SW480 (cell line): ENCODE measurements at places on chromosomes 7 and 10.

GRCh38 chr10:123563994-123564393, 102.2 kb upstream of the GPR26 start:
- no peak for DNase-seq

DNA sequence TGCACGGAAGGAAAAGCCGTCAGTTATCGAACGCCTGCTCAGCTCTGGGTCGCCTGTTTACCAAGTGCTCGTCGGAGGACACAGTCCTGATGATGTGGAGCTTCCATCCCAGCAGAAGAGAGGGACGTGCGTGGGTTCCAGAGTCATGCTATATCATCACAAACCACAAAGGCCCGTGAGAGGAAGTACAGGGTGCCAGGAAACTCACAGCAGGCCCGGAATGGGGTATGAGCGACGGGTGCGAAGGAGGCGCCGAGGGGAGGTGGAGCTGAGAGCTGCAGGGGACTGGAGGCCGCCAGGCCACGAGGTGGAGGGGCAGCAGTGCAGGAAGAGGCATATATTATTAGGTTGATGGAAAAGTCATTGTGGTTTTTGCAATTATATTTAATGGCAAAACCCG, 102.5 kb downstream of the ACTR3B start:
- DNase-seq: no peak

DNA sequence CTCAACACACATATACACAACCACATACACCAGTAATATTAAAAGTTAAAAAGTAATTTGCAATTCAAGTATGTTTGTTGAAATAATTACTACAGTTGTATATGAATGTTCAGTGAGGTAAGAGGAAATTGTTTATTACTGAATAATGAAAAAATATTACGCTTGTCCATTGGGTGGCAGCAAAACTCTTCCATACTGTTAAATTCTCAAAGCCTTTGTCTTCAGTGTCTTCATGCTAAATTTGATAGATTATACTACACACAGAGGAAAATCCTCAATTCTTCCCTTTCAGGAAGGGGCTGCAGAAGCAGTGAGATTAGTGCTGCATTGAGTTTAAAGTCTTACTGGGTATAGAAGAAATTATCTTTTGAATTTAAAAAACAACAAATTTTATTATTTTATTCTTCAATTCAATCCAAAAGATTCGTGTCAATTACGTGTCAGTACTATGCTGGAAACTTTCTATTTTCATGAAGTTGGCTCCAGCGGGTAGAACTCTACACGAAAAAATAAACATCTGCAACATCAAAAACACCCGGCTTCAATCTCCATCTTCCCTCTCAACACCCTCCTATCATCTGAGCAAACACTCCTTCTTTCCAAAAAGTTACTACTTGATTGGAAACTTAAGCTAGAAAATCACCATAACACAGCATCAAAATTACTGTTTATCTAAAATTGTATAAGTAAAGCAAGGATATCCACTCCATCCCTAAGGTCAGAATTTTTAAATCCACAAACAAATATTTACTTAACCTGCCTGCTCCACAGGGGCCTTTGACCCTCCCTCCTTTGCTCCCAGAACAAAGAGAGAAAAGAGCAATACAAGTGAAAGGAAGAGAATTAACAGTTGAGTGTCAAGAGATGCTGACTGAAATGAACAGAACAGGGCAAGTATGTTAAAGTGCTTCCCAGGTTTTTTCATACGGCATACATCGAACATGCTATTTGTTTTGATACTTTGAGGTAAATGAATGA, 37.0 kb upstream of the TES start:
- peak; percentile 64 for DNase-seq

DNA sequence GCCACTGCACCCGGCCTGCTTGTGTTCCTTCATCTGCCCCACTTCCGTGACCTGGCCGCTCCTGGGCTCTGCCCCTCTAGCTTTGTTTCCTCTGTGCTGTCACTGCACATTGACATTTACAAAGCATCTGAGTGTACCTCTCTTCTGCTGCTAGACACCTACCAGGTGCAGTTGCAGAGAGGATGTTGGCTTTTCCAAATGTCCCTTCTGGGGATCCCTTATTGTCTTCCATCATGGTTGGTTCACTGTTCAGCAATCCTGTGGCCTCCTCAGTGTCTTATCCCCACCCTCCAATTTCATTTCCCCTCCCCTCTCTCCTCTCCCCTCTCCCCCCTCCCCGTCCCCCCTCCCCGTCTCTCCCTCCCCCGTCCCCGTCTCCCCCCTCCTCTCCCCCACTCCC, 13.8 kb downstream of the VWA2 start:
- DNase-seq: no peak

- DNase-seq: no peak
Measured at GRCh38 chr10:28459453-28460144, 73.3 kb upstream of the WAC start.

GRCh38 chr7:91656541-91657482, 223.7 kb downstream of the MTERF1 start:
- DNase-seq: no peak

GRCh38 chr7:144508702-144509101, 105.2 kb upstream of the NOBOX start:
- DNase-seq: no peak

DNA sequence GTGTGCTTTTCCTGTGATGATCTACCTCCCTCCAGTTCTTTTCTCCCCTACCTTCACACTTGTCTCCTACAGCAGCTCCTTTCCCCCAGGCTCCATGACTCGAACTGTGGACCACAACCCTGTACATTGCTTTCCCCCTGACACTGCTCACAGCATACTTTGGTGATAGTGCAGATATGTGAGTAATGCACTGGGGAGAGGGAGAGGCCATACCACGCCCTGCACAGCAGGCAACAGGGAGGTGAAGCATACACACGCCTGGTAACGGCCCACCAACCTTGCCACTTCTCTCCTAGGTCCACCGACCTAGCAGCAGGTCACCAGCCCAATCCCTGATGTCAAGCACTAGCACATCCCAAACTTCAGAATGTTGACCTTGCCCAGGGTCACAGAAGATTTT, 238.2 kb downstream of the GRID1 start:
- no peak for DNase-seq

DNA sequence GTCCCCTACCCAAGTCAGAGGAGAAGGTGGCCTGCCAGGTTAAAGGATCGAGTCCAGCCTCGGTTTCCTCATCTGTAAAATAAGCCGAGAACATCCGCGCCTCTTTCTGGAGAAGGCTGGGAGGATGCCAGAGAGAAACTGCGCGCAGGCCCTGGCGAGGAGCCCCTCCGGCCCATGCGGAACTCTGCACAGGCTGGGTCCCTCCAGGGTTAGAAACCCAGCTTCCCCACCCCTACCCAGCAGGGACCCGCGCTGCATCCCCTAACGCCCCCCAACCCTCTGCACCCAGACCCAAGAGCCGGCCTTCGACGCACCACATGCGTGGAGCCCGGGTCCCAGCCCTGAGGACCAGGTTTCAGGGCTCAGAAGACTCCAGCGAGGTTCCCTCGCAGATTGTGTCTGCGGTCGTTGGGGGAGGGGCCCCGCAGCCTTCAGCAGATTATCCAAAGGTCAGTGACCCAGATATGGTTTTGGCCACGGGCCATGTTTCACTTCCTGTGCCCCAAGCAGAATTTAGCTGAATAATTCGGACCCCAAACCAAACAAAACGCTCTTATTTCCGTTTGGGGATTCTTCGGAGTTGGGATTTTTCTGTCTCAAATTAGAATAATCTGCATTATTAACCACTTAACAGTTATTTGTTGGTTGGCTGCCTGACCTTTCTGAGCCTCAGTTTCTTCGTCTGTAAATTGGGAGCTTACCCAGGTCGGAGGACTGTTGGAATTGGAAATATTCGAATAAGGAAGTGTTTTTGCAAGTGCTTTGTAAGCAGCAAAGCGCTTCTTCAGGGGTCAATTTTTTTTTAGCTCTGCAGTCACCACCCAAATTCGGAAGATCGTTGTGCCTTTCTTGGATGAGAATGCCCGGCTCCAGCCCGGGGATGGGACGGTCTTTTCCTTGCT, 167.7 kb downstream of the UBE2H start:
- no peak for DNase-seq

- no peak for DNase-seq
Measured at GRCh38 chr10:70254778-70255328, 21.6 kb upstream of the PPA1 start.

DNA sequence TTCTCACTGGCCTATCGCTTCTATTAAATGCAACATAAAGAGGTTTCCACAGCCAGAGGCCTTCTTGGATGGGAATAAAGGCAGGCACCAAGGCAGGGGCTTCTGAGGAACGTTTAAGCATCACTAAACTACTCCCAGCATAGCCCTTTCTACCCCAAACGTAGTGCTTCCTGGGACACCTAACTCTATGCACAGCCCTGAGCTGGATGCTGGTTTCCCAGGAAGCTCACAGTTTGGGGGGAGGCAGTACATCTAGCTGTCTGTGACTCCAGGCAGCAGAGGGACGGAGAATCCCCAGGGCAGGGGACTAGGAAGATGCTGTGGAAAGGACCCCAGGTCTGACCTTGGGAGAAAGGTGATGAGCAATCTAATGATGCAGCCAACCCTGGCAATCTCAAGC, 192.8 kb upstream of the ZMIZ1 start:
- no peak for DNase-seq

DNA sequence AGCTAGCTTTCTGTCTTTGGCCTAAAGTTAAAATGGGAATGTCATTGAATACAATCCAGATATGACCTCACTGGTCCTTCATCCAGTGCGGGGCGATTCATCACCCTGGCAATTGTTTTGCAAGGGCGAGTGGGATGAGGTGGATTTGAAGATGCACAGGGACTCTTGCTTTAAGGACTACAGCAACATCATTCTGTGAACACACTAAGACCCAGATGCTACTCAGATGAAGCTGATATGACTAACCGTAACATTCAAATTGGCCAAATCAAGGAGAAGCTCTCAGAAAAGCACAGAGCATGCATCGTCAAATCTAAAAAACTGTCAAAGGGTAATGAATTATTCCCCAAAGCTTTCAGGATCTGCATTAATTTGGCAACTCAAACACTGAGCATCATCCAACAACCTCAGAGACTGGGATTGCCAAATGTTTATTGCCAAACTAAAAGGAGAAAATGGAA, 12.8 kb downstream of the CPA1 start:
- no peak for DNase-seq

DNA sequence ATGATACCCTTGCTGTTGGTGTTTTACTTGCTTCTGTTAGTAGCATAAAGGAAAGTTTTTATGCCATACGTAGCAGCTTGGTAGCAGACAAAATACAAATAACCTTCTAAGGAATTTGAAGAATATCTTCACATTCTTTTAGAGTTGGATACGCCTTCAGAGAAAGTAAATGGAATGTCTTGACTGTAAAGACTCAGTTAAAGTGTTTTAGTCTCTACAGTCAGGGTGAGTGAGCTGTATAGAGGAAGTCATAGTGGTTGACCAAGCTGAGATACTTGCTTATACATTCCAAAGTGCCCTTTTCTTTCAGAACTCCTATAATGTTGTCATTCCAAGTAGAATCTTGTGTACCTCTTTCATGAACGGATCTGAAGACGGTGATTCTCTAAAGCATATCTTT, 37.7 kb downstream of the RABGEF1 start:
- DNase-seq: no peak

- no peak for DNase-seq
Measured at GRCh38 chr10:87053111-87053510, 33.0 kb downstream of the FAM25A start.

GRCh38 chr7:155371331-155371883, 73.7 kb downstream of the INSIG1 start:
- DNase-seq: no peak

- DNase-seq: no peak
Measured at GRCh38 chr10:18868919-18869318, 179.7 kb upstream of the MALRD1 start.

DNA sequence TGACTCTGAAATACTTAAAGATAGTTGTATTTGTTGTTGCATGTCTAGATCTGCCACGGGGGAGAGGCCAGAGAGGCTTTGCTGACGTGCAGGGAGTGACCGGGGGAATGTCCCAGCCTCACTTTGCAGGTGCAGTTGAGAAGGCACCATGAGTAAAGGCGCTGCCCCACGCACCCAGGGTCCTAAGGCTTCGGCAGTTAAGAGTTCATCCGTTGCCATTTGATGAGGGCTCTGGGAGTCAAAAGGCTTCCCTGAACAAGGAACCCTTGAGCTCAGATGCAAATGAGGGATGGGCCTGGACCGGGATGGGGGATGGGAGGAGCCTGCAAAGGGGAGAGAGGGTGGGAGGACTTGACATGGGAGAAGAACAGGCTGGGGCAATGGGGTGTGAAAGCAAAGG, 20.4 kb downstream of the PPP2R2D start:
- DNase-seq: no peak

- no peak for DNase-seq
Measured at GRCh38 chr10:124557648-124558338, 96.2 kb downstream of the LHPP start.

GRCh38 chr7:47516985-47517600, 64.8 kb downstream of the TNS3 start:
- DNase-seq: no peak

DNA sequence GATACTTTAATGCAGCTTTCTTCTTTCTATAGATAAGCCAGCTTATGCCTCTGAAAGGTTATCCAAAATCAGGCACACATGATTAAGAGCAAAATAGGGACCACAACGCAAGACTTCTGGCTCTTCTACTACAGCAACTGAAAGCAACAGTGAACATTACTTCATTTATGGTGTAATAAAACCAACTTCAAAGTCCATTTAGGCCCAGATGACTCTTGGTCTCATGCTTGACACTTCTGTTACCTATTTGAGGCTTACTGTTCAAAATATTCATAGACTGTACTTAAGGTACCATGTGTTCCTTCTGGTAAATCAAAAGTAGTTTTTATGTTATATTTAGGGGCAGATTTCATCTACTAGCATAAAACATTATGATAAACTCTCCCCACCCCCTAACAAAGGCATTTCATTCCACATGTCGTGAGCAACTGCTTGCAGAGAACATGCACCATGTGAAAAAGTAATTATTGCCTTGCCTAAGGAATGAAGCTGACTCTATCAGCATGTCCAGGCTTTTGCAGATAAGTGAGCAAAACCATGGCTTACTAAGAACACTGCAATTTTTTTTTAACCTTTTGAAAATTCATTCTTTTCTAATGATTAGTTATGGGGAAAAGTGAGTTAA, 154.9 kb upstream of the ITGB1 start:
- DNase-seq: no peak

- no peak for DNase-seq
Measured at GRCh38 chr7:101238226-101239182, 902 bp upstream of the CLDN15 start.

DNA sequence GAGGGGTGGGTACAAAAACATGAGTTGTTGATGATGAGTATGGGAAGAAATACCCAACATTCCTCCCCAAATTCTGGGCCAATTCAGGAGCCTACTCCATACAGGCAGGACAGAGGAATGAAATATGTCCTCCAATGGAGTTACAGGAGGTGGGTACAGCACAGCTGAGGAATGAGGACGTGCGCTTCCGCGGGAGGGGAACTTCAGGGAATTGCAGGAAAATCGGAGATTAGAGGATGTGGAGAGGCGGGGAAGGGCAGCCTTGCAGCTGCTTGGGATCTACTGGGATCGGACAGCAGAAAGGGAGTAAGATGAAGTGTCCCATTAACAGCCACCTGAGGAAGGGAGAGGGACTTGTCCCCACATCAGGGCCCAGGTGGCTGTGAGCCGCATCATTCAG, 50.2 kb downstream of the PDIA4 start:
- DNase-seq: no peak

GRCh38 chr10:22250897-22251660, 33.3 kb upstream of the EBLN1 start:
- DNase-seq: peak; percentile 4

GRCh38 chr10:121485436-121486139, 112.7 kb downstream of the FGFR2 start:
- DNase-seq: no peak

- DNase-seq: no peak
Measured at GRCh38 chr7:111727905-111728634, 165.8 kb upstream of the IMMP2L start.

GRCh38 chr10:131997366-131998049, 15.8 kb upstream of the BNIP3 start:
- no peak for DNase-seq
